ENCODE measurements at places on chromosomes 5 and 9. TPM values are rescaled to one million over a fixed set of nuclear protein-coding genes. Genes with fewer than 3 reads are reported as not detected.

The PHF24 gene
- total RNA-seq = 0.08 TPM

The KIF12 gene
- total RNA-seq = 2.3 TPM

The IFNA2 gene
- not detected for total RNA-seq

The IL12B gene
- 0.08 TPM for total RNA-seq

All from A549 treated with GW870086 at 1 μM for 4 hours (cell line).